ENCODE measurements at places on chromosomes 11 and 22.
A peak's percentile ranks its signal among the peaks of the same experiment; 100 is the strongest.

DNA sequence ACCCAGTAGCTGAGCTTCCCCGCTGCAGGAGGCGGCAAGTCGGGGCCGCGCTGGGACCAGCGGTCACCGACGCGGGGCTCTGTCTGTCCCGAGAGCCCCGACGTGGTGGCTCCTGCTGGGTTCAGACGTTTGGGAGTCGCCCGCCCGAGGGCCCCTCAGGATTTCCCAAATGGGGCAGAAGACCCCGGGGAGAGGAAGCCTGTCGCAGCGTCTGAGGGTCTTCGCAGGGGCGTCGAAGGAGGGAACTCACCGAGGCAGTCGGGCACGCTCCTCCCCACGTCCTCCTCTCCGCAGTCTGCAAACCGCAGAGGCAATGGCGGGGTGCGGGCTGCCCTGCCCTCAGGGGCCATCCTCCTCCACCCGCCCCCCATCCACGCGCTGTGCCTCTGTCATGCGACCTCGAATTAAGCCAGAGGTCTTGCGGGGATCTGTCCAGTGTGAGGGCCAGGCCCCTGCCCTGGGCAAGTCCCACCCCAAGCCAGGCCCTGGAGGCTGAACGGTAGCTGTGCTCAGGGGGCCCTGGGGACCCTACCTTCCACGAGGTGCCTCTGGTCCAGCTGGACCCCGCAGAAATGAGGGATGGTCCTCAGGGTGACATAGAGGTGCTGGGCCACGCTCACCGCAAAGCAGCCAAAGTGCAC is 12.5 kb downstream of the IL17REL start:
- DNase-seq = no peak

GRCh38 chr11:80779905-80780605 is 1339.2 kb upstream of the TENM4 start:
- DNase-seq = no peak

DNA sequence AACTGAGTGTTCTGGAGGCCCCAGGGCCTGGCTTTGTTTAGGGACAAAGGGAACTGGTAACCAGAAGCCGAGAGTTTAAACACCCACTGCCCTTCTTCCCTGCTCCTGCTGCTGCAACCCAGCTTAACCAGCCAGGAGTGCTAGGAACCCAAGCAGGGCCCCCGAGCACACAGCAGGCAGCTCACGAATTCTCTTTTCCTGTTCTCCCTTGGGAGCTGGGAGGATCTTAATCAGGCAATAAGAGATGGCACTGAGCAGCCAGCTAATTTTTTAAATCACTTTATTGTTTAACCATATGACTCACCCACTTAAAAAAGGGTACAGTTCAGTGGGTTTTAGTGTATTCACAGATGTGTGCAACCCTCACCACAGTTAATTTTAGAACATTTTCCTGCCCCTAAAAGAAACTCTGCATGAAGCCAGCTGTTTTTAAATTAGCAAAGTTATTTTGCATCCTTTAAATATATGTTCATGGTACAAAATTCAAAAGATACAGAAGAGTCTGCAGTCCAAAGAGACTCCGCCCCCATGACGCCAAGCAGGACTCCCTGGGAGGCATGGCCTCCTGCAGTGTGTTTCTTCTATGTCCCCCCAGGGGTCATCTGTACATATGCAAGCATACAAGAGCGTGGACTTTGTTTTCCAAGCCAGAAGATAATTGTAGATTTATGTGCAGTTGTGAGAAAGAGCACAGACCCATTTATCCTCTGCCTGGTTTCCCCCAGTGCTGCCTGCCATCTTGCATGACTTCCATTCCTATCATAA is 18.9 kb upstream of the PPP6R3 start:
- peak; percentile 64 for DNase-seq

GRCh38 chr11:40722179-40722795 is 737.2 kb downstream of the LRRC4C start:
- DNase-seq = peak; percentile 1

GRCh38 chr11:29527391-29527936 is 489.4 kb downstream of the KCNA4 start:
- peak; percentile 6 for DNase-seq

- peak; percentile 70 for DNase-seq
These were observed 60.2 kb upstream of the WNT11 start for GRCh38 chr11:76266286-76267100.

- DNase-seq = no peak
These were observed 23.0 kb downstream of the PIWIL3 start for GRCh38 chr22:24751518-24751917.

GRCh38 chr22:20825624-20826023 is 33.0 kb downstream of the PI4KA start:
- no peak for DNase-seq

DNA sequence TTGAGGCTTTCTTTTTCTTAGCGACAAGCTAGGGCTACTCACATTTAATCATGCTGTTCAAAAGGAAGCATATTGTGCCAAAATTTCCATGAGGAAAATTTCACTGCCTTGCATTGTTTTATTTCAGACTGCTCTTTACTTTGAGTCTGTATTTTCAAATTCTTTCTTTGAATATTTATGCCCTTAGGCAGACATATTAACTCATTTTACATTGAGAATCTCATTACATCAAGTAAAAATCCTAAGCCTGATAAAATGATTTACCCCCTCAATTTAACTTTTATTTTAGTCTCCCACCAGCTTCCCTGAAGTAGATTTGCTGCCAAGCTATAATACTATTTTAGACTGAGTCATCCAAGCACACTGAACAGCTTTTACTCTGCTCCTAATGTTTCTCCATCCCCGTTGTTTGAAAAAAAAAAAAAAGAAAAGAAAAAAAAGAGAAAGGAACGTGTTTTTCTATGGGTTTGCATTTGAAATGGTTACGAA is 189.3 kb upstream of the MTMR2 start:
- DNase-seq = peak; percentile 12

- no peak for DNase-seq
These were observed 192.8 kb downstream of the ETS1 start for GRCh38 chr11:128394431-128395089.

DNA sequence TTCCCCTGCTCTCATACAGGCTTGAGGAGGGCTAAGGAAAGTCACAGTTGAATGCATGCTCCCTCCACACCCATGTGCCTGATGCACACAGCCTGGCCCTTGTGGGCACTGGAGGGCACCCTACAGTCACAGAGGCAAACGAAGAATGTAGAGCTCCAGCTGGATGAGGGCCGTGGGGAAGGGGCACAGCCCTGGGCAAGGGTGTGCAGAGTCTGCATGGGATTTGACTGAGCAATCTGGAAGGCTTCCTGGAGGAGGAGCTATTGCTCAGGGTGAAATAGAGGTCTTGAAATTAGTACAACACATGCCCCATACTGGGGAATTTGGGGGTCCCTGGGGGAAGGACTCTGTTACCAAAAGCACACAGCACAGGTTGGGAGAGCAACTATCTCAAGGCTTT is 64.0 kb downstream of the KCNQ1 start:
- DNase-seq = no peak

GRCh38 chr11:88252208-88252607 is 77.0 kb upstream of the RAB38 start:
- no peak for DNase-seq

DNA sequence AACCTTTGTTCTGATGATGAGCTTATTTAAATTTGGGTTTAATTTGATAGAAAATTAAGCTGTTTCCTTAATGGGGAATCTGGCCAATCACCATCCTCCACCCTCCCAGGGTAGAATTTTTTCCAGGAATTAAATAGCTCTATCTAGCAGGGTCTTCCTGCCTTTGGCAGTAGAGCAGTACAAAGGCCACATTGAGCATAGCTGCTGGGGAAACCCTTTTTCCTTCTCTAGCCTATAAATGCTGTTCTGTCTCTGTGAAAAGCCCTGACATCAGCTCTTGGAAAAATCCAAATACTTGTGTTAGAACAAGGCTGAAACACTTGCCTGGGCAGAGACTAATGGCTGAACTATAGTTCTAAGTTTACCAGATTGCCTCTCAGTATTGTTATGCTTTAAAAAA is 55.1 kb downstream of the ARHGEF12 start:
- DNase-seq = no peak

GRCh38 chr11:97033178-97033577 is 643.4 kb downstream of the JRKL start:
- DNase-seq = no peak

All from Daoy (cell line).